Calu3 (cell line): ENCODE measurements at places on chromosomes 7 and 10. TPM values are rescaled to one million over a fixed set of nuclear protein-coding genes. Genes with fewer than 3 reads are reported as not detected.

DNA sequence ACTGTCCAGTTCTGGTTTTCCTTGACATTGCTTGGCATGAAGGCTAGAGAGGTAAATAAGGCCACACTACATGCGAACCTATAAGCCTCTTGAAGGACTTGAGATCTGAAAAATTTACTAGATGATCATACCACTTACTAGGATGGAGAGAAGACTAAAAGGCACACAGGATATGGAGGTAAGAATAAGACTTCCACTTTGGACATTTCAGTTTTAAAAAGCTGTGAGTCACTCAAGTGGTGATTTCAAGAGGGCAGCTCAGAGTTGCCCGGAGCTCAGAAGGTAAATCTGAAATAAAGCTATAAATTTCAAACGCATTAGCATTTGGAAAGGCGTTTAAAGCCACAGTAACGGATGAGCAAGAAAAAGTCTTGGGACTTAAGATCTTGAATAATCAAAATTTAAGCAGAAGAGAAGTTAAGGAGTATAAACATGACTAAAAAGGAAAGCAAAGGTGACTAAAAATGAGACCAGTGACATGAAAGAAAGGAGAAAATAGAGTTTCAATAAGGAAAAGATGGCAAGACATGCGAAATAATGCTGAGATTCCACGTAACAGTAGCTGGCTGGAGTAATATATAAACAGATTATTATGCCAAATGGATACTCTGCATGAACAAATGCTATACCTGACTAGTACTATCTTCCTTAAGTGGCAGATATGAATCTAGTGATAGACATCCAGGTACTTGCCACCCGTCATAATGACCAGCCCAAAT lies 68.3 kb downstream of the SNX13 start:
- DNase-seq, result no peak

- no peak for DNase-seq
Measured at GRCh38 chr10:3807211-3807927, 22.4 kb upstream of the KLF6 start.

- DNase-seq, result peak; percentile 82
Measured at GRCh38 chr7:98280791-98281756, at the start of gene BRI3. BRI3 (plus strand) TSS chr7:98281686; CDS start chr7:98281796, 110 bp downstream.

Gene PSD
- 0.34 and 0.35 TPM in 2 replicates for total RNA-seq

Gene MCU
- 70.2 and 96.6 TPM in 2 replicates for total RNA-seq

DNA sequence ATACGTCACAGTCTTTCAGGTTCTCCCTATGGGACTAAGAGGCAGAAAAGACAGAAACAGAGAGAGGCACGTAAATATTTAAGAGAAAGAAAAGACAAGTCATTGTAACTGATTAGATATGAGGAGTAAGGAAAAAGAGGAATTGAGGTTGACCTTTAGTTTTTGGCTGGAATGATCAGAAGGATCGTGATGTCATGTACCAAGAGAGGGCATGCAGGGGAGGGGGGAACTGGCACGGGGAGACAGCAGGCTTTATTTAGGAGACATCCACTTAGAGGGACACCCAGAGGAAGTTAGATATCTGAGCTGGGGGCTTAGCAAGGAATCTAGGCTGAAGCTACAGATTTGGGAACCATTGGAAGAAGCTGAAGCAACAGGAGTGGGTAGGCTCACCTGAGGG lies 9.2 kb upstream of the LRRC20 start:
- DNase-seq, result no peak

Gene SERPINE1
- 1.1 and 1.8 TPM in 2 replicates for total RNA-seq

Gene STEAP1B
- total RNA-seq, result 2.6 and 4.4 TPM in 2 replicates

Gene ABCB4
- not detected in 2 replicates for total RNA-seq

GRCh38 chr7:157703534-157704195 lies 366.9 kb downstream of the DNAJB6 start:
- no peak for DNase-seq

DNA sequence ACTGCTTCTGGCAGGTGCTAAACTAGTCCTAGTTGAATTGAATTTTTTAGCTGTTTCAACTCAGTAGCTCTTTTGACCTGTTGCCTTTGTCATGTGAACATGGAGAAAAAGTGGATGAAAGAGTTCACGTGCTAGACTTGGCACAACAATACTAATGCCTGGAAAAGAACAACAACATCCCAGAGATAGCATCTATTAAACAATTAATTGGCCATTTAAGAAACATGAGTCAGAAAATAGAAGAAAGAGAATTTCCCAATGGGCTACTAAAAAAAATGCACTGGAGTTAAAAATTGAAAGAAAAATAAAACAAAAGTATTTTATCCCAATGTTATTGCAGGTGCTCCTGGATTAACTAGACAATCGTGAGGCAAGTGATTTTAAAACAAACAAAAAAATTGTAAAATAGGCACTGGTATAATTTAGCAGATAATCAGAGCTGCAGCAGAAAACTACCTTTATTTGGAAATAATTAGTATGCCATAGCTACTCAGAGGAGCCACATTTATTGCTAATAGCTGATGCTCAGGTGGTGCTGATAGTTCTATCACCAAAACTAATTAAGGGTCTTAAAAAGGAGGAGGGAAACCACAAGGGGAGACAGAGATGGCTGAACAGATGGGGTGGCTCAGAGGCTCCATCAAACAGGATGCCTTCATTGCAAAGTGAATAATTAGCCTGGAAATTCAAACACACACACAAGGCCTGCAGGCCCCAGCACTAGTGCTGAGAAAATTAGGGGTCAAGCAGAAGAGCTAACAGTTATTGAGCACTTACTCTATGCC lies 17.6 kb downstream of the CCDC71L start:
- DNase-seq, result no peak

GRCh38 chr7:86776136-86776535 lies 132.4 kb downstream of the GRM3 start:
- no peak for DNase-seq

DNA sequence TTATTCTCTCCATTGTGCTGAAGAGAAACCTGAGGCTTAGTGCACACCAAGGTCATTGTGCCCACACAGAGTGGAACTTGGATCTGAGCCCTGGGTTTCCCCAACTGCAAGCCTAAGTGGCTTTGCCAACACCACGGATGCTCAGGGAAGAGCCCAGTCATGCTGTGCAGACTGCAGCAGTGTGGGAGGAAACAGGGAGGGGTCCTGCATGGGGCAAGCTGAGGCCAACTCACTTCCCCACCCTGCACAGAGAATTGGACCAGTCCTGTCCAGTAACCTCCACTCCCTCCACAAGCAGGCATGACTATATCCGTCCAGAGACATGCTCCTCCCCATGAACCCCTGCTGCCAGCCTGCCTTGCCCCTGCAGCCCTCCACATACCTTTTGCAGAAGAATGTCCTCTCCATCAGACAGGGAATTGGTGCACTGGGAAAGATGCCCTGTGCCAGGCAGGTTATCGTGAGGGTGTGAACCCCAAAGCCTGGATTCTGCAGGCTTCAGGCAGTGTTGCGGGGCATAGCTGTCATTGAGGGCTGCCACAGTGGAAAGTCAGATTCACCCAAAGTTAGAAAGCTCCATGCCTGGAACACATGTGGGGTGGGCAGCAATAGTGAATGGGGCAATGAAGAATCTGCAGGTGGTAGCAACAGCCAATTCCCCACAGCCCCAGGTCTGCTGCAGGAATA lies 44.9 kb downstream of the DRGX start:
- no peak for DNase-seq

Gene LIPJ
- not detected in 2 replicates for total RNA-seq

DNA sequence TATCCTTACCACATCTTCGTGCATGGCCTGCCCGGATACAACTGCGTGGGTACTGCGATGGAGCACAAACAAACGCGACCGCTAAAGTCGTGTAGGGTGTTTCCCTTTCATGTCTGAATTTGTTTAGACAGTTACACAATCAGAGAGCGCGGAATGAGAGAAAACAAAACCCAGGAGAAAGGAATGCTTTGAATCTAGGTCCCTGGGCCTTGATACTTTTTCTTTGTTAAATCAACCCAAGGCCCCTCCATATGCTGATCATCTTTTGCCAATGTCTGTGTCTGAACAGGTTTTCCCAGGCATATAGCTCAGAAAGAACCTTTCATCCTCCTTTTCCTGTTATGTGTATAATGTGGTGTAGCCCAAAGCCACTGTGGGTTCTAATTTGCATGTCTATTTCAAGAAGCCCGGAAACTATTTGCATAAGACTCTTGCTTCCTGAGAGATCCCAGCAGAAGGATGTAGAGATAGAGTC lies 145.8 kb downstream of the FRMD4A start:
- no peak for DNase-seq

Gene PDE6C
- not detected in 2 replicates for total RNA-seq

DNA sequence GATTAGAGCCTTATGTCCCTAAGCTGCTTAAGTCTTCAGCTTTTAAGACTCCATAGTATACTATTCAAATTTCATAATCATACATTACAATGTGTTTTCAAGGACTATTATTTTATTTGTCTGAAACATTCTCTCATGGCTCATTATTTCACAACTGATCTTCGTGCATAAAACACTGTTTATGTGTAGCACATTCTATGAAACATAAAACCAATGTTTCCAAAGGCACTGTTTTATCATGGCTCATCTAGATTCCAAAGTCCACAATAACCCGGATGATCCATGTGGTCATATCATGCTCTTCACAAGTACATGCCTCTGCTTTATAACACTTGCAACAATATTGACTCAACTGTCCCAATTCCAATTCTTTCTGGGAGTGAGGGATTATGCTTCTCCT lies 806.1 kb downstream of the TNS3 start:
- DNase-seq, result no peak

DNA sequence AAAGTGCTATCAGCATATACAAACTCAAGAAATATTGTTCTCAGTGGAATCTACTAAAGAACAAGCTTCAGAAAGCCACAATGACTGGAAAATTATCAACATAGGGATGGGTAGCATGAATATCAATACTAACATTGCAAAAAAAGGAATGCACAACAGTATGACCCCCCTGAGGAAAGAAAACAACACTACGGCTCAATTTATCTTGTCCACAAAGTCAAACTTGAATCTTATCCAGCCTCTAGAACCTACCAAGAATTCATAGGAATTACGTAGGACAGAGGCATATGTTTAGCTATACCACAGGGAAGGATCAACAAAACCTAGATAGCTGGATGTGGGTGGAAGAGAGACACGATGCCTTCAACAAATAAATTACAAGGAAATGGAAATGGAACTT lies 54.6 kb downstream of the AGMO start:
- DNase-seq, result no peak

- no peak for DNase-seq
Measured at GRCh38 chr7:48158404-48158803, 12.9 kb upstream of the ABCA13 start.

Gene NOS3
- total RNA-seq, result 0.71 and 1.1 TPM in 2 replicates

GRCh38 chr7:65953890-65954450 lies 28.0 kb downstream of the GUSB start:
- DNase-seq, result no peak

DNA sequence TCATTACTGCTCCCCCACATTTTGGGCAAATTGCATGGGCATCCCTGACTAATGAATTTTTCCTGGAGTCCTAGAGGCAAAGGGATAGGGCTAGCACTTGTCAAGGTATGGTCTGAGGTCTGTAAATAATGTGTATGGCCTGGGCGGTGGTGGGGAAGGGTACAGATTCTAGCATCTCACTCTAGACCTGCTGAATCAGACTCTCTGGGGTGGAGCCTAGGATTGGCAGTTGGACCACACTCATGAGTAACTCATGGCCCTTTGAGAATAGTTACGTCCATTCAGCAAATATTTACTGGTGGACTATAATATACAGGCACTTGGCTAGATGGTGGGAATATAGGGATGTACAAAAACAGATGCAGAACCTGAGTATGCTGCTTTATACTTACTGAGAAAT lies 118.0 kb downstream of the CELF2 start:
- no peak for DNase-seq

- DNase-seq, result peak; percentile 80
Measured at GRCh38 chr10:73591935-73592699, 975 bp upstream of the USP54 start.

Gene VIPR2
- total RNA-seq, result not detected in 2 replicates
